ENCODE measurements at places on chromosomes 4 and X.

DNA sequence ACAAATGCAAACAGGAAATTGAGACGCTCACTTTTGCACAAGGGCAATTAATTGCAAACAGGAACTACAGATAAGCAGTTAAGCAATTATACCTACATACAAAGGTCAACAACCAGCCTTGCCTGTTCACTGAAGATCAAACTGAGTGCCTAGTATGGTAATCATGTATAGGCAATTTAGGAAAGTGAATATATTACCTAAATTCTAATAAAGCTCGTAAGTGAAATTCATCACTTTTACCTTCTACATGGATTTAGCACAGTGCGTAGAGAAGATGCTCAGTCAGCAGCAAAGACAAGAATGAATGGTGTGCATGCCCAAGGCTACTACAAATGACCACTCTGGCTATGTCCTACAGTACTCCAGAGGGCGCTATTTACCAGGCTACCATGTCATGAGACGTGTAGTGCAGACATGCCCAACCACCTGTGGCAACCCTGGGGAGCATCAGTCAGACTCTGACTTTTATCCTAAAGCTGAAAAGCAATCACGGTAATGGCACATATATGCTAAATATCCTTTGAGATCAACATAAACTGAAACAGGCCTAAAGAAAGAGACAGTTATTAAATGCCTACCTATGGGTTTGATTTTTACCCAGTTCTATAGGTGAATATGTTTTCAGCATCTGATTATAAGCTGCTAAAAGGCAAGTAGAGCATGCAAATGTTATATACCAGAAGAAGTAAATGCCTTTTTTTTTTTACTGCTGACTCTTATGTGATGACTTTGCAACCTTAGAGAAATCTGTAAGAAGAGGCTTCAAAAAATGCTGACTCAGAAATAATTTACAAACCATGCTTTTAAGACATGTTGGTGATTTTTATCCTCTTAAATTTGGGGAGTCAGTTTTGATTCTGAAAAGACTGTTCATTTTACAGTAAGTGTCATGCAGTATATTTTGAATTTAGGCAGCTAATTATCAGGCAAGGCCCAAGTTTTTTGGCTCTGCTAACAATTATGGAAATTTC is 178.0 kb downstream of the PPP3CA start:
- peak; percentile 86 for DNase-seq

GRCh38 chr4:6316461-6317003 is 46.9 kb downstream of the WFS1 start:
- DNase-seq: no peak

DNA sequence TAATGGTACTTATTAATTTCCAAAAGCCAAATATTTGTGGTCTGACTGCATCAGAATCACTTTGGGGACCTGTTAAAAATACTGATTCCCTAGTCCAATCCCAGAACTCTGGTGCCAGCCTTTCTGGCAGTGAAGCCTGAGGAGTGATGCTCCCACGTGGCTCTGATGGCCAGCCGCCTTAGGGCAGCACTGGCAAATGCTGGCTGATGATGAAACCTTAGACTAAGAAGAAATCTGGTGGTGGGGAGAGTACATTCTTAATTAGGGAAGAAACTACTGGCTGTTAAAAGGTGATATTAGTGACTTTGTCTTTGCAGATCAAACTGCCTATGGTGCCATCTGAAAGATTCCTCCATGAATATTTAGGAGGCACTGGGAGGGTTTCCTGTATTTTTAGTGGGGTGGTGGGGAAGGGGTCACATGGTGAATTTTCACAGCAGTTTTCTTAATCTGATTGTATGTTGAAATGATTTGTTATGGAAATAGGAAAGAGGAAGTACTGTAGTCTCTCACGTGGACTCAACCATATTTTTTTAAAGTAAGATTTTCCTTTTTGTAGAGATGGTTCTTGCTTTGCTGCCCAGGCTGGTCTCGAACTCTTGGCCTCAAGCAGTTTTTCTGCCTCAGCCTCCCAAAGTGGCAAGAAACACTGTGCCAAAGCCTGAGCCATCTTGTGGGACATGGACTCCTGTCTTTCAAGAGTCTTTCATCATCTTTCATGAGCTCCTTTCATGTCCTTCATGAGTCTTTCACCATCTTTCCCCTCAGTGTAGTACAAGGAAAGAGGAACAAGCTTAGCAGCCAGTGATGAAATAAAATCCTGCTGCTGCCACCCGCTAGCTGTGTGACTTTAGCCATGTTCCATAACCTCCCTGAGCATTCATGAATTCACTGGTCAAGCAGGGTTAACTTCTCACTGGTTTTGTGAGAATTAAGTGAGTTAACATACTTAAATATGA is 90.8 kb downstream of the ZNF330 start:
- DNase-seq: no peak

- no peak for DNase-seq
Observed at GRCh38 chr4:59400334-59400733, 1799.8 kb upstream of the ADGRL3 start.

DNA sequence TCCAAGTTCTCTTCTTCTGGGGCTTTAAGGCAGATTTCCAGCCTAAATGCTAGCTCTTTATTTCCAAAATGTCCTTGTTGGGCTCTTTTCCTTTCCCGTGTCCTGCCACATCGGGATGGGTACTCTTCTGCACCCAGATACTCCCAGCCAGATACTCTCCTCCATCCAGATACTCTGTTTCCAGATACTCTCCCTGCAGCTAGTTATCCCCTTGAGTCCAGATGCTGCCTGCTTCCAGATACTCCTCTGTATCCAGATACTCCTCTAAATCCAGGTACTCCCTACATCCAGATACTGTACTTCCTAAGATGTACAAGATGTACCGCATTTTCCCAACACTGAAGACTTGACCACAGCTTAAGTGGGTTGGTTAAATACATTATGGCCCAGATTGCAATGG is 10.5 kb upstream of the XG start:
- no peak for DNase-seq

- no peak for DNase-seq
Observed at GRCh38 chrX:2498781-2499302, 1.9 kb downstream of the DHRSX start.

DNA sequence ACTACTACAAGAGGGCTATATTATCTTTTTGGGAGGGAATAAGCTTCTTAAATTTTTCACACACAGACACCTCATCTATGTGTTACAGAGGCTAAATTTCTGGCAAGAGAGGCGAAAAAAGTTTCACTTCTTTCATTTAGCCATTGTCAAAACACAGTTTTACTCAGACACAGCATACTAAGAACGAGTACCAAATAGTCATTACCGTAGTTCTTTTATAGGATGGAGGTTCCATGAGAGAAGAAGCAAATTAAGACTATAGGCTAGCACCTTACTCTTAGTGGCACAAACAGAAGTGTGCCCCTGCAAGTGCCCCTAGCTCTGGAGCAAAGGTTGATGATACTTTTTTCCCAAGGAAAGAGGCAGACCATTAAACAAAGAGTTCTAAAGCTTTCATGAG is 26.2 kb downstream of the UGT2B7 start:
- DNase-seq: no peak

GRCh38 chr4:181127171-181127570 is 1116.0 kb upstream of the TENM3 start:
- DNase-seq: no peak

GRCh38 chr4:143424276-143424675 is 87.6 kb downstream of the GAB1 start:
- no peak for DNase-seq

DNA sequence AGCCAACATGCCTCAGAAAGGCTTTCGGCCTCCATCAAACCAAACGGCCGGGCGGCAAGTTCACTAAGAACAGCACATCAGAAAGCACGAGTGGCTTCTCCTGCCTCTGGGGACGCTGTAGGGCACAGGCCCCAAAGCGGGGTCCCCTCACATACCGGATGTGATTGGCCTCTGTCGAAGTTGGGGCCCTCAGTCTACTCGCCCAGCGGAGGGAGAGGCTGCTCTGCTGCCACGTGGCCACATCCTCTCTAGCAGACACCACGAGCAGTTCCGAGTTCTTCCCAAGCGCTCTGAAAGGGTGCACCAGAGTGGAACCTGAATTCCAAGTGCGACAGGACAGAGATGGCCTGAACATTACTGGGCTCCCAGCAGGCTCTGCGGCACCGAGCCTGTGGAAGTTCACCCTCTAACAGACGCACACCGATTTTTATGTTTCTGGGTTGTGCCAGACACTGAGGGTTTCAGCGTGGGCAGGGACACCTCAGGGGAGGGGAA is 21.1 kb downstream of the NOP14 start:
- DNase-seq: no peak

DNA sequence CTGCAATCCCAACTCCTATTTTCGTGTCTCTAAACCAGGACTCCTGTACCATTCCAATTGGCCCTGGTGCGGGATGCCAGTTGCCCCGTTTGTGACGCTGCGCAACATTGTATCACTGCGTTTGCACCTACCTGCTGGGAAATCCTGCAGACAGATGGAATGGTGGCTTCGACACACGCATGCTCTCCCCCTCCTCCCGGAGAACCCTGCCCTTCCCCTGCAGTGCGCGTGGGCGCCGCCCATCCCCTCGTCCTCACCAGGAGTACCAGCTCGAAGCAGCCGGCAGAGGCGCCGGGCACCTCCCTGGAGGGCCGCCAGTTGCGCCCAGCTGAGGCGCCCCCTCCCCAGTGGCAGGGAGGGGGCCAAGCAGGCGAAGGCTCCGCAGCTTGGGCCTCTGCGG is 1.4 kb downstream of the DGKK start:
- DNase-seq: no peak

DNA sequence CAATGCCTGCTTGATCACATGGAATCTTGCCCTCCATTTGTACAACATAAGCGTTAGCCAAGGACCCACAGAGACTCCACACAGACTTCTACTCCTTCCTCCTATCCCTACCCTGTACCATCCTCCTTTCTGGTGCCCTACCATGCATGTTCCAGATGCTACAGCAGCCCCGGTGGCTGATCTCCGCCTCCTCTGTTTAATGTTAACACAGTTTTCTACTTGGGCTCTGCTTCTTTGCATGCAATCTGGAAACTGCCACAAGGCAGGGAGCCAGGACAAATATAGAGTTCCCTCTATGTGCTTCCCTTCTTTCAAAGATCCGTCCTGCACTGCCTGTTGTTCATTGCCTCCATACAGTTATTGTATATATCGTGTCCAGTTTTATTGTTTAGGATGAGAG is 368.6 kb upstream of the TENM3 start:
- DNase-seq: no peak

All from NAMALWA (cell line).